ENCODE measurements at places on chromosomes 3 and 15.

DNA sequence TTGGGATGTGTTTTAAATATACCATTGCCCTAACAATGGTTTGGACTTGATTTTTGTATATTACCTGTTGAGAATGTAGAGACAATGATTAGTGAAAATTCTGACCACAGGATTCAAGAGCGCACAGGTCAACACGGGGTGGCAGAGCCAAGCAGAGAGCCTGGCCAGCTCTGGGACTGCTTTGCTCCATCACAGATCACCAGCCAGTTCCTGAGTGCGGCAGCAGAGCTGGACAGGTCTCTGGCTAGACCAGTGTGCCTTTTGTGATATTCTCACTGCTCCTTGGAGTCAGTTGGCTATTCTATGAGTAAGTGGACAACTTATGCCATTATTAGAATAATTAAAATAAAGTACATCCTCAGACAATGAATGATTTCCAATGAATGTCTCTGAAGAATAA, 351.2 kb upstream of the ATP10A start:
- no peak for DNase-seq

- DNase-seq: no peak
Observed at GRCh38 chr3:186624598-186624997, 11.7 kb downstream of the AHSG start.

DNA sequence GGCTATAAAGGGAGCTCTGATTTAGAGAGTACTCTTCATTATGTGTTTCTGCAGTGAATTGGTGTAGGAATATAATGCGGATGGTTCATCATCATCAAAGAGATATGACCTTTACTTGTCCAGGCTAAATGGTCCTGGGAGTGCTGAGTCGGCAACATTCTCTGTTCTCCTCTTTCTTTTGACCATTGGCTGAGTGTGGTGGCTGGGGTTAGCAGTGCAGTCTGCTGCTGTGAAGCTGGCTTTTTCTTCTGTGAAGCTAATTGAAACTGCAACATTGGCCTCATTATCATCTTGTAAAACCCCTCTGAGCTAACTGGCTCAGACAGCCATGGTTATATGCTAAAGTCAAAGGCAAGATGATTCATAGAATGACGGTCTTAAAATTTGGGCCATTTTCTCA, 83.8 kb downstream of the THRB start:
- DNase-seq: no peak

DNA sequence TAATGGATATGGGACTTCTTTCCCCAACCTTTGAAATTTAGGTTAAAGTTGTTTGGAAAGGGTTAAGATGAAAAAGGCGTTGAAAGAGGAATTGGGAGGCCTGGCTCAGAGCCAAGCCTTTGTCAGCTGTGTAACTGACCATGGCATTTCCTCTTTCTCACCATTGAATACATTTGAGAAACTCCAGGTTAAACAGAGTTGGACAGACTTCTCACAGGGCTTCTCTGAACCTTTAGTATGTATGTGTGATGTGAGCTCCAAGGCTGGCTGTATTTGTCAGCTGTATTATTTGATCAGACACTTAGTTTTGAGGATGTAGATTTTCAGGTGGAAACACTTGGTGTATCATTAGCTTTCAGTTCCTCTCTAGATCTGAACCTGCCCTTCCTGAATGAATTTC, 136.4 kb upstream of the GOLGA6L4 start:
- DNase-seq: no peak

GRCh38 chr15:87661454-87662355, 594.8 kb downstream of the NTRK3 start:
- DNase-seq: no peak

- no peak for DNase-seq
Observed at GRCh38 chr3:151404316-151404715, 19.8 kb upstream of the P2RY12 start.

- no peak for DNase-seq
Observed at GRCh38 chr3:183576487-183577107, 21.1 kb upstream of the KLHL6 start.

GRCh38 chr3:38117748-38118420, 19.0 kb downstream of the ACAA1 start:
- DNase-seq: no peak

DNA sequence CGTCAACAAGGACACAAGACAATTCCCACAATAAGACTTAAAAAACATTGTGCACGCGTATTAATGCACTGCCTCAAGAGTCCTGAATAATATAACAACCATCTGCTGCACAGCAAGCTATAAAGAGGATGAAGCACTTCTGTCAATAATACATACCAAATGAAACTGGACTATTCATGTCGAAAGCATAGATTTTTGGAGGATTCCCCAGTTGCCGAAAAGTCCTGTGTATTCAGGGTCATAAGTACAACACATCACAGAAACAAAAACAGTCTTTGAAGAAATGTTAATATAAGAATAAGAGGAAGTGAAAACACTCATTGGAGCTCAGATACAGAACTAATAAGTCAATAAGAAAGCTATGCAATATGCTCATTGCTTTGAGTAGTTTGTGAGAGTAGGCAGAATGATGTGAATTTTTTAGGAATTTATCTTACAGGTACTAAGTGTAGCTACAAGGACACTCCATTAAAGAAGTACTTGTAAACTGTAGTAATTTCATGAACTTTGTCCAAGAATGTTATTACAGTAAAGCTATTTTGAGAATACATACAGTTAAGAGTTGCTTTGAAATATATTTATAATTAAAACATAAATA, 31.6 kb downstream of the CBLB start:
- no peak for DNase-seq

DNA sequence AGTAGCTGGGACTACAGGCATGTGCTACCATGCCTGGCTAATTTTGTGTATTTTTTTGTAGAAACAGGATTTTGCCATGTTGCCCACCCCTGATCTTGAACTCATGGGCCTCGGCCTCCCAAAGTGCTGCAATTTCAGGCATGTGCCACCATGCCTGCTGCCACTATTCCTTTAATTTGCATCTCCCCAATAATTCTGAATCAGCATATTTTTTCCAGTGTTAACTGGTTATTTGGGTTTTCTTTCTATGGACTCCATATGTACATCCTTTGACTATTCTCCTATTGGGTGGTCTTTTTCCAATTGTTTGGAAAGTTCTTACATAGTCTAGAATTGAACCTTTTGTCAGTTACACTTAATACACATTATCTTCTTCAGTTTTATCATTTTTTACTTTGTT, 28.1 kb downstream of the HLTF start:
- no peak for DNase-seq

- no peak for DNase-seq
Observed at GRCh38 chr15:76839173-76839572, 66.0 kb downstream of the SCAPER start.

DNA sequence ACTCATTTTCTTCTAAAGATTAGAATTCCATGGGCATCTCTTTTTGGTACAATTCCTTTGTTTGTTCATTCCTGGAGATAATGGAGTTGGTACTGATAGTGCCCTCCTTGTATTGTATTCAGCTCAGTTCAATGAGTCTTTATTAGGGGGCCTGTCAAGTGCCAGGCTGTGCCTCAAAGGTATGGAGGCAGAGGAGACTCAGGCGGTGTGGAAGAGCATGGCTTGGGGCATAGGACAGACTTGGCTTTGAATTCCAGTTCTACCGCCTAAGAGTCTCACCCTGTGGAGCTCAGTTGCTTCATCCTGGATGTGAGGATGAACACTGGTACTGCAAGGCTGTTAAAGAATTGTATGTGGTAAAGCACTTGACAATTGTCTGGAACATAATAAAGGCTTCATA, 196.6 kb upstream of the IL12A start:
- DNase-seq: no peak

GRCh38 chr3:40624189-40624769, 99.5 kb downstream of the ZNF621 start:
- no peak for DNase-seq

GRCh38 chr3:25594007-25594502, 70.7 kb downstream of the TOP2B start:
- DNase-seq: no peak

Measured in stimulated activated CD8-positive, alpha-beta memory T cell treated with anti-CD3 and anti-CD28 coated beads, Interleukin-4, amount 100 ng/mL, for 1 hour (primary cell).